ENCODE measurements at places on chromosomes 6 and 20.

GRCh38 chr20:34295284-34295683, 7.9 kb downstream of the AHCY start:
- no peak for DNase-seq

GRCh38 chr6:149089510-149089909, 228.0 kb upstream of the TAB2 start:
- DNase-seq, result no peak

DNA sequence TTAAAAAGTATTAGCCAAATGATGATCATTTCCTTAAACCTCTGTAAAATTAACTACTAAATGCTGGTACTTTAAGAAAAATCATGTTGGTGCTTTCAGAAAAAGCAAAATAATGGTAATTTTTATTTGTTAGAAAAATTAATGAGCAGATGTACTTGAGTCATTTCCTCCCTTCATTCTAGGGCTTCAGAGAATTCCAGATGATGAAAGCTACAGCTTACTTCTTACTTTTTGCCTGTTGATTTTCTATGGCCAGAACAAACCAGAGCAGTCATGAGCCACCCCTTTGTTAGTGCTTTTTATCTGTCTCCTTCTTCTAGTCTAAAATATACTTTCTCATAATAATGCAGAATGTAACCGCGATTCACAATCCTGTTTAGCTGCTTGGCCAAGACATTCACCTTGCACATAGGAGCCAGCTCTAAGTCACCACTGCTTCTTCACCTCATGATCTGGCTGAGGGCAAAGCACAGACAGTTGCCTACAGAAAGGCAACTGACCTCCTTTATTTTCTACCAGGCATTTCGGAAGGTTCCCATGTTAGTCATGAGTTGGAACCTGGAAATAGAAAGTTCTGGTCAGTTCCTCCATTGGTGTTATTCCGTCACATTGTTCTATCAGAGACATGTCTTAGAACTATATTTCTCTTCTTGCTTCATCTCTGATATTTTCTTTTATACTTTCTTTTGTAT, 43.5 kb upstream of the TINAG start:
- DNase-seq, result no peak

GRCh38 chr6:131054392-131055250, 8.4 kb downstream of the EPB41L2 start:
- no peak for DNase-seq

DNA sequence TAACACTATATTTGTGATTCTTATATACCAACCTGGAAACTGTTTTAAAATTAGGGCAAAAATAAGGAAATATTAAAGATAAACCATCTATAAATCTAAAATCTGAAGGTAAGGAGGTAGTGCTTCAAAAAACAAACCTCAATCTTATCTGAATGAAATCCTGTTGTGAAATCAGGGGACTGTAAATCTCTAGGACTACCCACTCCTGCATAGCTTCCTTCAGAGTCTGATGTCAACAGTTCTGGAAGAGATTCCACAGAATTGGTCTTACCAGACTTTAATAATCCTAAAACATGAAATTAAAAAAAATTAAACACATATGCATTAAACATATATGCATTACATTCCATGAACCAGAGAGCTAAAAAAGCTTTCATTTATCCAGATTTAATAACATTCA, 51.4 kb downstream of the IBTK start:
- DNase-seq, result no peak

DNA sequence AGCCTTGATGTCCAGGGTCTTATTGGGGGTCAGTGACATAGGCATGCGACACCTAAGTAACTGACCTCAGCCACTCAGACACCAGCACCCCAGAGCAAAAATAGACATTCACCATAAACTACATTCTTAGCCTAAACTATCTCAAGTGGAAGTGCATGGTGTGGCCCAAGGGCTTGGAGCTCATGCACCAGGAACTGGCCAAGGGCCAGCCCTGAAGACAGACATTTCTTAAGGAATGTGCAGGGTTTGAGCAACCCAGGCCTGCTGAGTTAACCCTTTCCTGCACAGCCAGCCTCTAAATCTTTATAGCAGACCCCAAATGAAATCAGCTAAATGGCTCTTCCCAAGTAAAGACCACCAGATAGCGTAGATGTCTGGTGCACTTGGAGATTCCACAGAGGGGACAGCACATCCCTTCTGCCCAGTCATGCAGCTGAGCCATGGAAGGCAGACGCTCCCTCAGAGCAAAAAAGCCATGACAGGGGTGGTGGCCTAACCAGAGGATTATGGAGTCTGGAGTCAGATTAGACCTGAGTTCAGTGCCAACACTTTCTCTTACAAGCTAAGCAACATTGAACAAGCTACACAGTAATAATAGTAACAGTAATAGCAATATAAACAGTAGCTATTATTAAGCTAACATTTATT, 222.6 kb downstream of the ZMYND8 start:
- DNase-seq, result no peak

DNA sequence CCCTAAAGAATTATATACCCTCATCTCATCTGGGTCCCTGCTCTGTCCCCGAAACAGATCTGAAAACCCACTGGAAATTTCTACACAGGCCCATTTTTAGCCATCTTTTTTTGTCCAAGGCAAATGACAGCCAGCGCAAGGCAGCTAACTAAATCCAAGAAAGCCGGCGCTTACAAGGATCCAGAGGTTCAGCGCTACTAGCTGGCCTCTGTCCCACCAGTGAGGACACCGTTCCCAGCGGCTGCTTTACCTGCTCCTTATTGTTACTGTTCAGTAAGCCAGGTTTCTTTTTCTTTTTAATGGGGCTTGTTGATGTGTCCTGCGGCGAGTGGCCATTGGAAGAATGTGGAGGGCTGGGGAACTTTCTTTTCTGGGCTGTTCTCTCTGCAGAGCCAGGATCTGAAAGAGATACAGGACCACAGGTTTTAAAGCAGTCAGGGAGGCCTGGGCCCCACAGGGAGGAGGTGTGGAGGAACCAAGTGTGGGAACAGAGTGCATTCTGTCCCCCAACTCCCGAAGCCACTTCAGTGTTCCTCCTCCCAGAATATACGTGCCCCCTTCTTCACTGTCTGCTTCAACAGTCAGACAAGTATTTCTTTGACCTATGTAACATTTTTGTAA, 46.6 kb downstream of the ZMYND8 start:
- DNase-seq, result no peak

DNA sequence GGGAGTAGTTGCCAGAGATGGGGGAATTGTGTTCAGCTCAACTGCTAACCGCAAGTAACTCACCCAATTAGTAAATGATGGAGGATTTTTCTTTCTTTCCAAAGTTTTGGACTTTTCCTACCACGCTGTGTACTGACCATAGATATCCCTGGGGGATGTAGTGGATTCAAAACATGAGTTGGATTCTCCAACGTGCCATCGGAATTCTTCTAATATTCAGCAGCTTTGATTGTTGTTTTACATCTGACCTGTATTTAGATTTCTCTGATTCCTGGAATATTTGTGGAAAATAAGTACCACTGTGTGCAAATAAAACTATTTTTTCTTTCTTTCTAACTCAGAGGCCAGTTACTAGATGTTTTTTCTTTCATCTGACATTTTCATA, 1.1 kb downstream of the CCDC170 start:
- no peak for DNase-seq

GRCh38 chr6:115512923-115513322, 547.8 kb downstream of the FRK start:
- DNase-seq, result no peak

GRCh38 chr20:47093320-47093966, 198.8 kb downstream of the EYA2 start:
- DNase-seq, result no peak

GRCh38 chr6:36383606-36384005, 3.9 kb downstream of the ETV7 start:
- DNase-seq, result peak; percentile 61

- no peak for DNase-seq
Measured at GRCh38 chr6:111220383-111221031, 133.2 kb downstream of the SLC16A10 start.

DNA sequence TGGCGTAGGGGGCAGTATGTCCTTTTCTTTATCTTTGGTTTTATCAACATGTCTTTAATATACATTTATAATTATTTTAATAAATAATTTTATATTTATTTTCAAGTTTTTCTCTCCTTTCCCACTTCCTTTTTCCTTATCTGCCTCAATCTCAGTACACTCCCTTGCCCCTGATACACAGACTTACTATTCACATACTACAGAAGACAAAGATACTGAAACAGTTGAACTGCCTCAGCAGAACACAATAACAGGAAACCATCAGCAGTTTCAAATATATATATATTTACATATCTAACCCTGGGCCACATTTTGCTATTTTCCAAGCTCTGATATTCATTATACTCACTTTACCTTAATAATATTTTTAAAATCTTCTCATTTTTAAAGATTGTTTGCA, 19.8 kb downstream of the IBTK start:
- no peak for DNase-seq

GRCh38 chr20:7742479-7742878, 197.8 kb downstream of the HAO1 start:
- DNase-seq, result no peak

DNA sequence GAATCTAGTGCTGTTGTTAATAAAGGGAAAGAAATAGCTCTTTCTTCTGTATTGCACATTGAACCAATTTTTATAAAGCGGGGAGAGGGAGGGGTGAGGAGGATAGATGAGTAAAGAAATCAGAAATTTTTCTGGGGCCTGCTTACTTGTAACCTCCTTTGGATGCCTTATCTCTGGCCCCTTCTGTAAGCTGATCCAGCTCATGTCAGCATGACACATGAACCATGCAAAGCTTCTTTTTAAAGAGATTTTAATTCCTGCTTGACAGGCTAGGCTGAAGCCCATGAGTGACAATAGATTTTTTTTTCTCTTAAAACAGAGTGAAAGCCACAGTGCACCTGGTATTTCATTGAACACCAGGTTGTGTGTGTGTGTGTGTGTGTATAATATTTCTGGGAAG, 325.3 kb downstream of the PRL start:
- no peak for DNase-seq

DNA sequence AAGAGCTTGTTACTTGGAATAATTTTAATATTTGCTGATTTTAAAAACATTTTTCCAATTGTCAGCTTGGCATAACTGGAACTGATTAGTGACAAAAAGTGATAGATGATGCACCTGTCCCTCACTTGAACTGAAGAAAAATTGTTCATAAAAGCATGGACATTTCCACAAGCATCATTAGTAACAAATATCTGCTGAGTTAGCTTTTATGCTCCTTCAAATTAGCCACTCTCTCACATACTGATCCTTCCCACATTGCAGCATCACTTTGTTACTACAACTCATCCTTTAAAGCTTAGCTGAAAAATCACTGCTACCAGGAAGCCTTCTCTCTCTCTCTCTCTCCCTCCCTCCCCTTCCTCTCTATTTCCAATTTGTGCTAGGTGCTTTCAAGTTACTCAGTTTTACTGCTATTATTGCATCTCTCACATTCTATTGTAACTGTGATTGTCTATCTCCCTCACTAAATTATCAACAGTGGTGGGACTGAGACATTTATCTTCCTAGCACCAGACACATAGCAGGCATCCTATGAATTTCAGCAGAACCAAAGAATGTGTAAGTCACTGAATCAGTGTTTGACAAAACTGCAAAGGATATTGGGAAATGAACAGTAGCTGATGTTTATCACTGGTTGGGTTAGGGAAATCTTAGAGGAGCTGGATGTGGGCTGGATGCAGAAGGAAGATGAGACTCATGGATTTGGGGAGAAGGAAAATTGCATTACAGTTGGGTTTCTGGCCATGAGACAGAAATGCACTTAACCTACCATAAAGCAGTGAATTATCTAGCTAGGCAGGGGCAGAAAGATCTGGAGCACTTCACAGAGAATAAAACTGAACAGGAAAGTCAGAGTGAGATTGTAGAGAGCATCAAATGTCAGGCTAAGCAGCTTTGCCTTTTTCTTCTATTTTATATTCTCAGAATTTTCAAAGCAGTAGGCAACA, 128.4 kb upstream of the PLN start:
- DNase-seq, result no peak

GRCh38 chr6:5359417-5359816, 98.1 kb downstream of the FARS2 start:
- no peak for DNase-seq

GRCh38 chr6:11317885-11318771, 85.7 kb upstream of the NEDD9 start:
- peak; percentile 88 for DNase-seq

DNA sequence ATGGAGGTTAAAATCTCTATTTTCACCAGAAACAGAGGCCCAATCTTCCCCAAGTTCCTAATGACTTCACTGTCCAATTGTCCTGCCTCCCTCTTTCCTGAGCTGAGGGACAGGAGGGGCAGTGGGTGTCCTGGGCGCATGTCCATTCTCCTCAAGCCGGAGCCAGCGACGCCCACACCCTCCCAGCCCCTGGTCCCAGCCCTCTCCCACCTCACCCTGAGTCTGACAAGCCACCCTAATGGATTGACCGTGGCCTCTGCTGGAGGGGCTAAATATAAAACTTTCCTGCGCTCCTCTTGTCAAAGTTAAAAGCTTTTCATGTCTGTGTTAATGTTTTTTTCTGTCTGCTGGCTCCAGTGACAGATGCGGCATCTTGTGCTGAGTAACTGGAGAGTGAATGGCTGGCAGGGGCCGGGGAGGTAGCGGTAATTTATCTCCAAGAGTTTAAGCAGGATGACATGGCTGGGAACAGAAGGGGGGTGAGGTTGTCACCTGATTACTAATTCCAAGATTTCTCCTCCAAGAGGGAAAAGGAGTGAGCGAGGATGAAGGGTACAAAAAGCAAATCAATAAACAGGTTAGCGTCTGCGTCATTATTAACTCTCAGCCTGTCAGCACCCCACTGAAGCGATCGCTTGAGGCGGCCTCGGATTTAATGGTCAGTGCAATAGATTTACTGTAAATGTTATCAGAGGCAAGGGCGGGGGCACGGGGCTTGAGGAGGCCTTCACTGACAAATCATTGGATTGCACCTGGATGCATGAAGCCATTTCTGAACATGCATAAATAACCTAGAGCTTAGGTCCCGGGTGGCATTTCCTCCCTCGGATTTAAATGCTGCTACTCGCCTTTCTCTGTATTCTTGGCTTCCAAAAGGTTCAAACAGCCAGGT, 118.1 kb upstream of the MAFB start:
- DNase-seq, result no peak

GRCh38 chr6:124524491-124525200, 437.6 kb upstream of the RNF217 start:
- DNase-seq, result no peak

DNA sequence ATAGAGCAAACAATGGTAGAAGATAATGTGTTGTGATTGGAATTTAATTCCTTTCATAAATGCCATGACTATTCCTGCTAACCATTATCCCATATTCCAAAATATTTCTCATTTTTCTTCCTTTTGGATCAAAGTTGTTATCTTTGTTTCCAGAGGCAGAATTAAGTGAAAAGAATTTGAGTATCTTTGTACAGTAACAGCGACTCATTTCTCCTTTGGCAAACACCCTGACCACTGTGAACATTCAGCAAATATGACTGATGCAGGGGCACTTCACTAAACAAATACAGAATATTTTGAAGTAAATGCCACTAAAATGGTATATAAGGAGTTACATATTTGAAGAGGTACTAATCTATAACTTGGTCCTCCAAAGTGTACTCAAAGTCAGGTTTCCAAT, 105.0 kb upstream of the LAMP5 start:
- DNase-seq, result no peak

- no peak for DNase-seq
Measured at GRCh38 chr20:25675161-25675560, 21.5 kb downstream of the ZNF337 start.

Measured in activated CD4-positive, alpha-beta memory T cell treated with anti-CD3 and anti-CD28 coated beads for 36 hours (primary cell).